ENCODE measurements at places on chromosomes 3 and 15.
A peak's percentile ranks its signal among the peaks of the same experiment; 100 is the strongest.

- no peak for DNase-seq
Observed at GRCh38 chr3:143727391-143727790, 120.9 kb downstream of the SLC9A9 start.

DNA sequence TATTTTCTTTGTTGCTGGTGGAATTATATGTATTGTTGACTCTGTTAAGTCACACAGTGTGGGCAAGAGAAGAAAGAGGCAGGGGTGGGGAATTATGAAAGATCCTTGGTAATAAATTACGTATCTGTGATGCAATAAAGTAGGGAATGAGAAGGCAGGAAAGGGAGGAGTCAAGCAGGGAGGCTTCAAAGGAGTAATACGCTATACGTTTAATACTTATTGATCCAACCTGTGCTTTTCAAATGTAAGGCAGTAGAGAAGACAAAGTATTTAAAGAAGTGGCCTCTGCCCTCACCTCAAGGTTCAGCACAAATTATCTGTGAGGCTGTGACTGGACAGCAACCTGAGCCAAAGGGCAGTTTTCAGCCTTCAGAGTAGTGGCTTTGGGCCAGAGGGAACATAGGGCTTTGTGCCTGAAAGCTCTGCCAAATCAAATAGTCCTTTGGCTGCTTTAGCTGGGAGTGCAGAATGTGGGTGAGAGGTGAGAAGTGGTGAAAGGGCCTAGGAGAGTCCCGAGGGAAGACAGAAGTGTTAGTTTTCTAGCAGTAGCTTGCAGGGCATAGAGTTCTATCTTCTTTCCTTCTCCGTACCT lies 1.2 kb upstream of the PLIN1 start:
- no peak for DNase-seq

DNA sequence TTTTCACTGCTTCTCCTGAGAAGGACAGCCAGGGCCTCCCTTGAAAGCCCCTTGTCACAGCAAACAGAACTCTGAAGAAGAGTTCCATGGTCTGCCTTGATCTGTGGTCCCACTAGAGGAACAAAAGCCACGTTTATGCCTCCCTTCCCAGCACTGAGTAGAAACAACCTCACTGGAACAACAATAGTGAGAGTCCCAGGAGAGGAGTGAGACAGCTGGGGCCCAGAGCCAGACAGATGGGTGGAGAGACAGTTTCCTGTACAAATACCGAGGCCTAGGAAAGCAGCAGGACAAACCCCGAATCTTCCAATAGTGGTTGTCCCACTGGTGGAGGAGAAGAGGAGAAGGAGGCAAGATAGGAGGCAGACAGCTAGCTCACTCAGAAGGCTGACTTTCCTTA lies 106.1 kb downstream of the WDR76 start:
- peak; percentile 34 for DNase-seq

- no peak for DNase-seq
Observed at GRCh38 chr3:156814295-156814694, 11.9 kb upstream of the LEKR1 start.

DNA sequence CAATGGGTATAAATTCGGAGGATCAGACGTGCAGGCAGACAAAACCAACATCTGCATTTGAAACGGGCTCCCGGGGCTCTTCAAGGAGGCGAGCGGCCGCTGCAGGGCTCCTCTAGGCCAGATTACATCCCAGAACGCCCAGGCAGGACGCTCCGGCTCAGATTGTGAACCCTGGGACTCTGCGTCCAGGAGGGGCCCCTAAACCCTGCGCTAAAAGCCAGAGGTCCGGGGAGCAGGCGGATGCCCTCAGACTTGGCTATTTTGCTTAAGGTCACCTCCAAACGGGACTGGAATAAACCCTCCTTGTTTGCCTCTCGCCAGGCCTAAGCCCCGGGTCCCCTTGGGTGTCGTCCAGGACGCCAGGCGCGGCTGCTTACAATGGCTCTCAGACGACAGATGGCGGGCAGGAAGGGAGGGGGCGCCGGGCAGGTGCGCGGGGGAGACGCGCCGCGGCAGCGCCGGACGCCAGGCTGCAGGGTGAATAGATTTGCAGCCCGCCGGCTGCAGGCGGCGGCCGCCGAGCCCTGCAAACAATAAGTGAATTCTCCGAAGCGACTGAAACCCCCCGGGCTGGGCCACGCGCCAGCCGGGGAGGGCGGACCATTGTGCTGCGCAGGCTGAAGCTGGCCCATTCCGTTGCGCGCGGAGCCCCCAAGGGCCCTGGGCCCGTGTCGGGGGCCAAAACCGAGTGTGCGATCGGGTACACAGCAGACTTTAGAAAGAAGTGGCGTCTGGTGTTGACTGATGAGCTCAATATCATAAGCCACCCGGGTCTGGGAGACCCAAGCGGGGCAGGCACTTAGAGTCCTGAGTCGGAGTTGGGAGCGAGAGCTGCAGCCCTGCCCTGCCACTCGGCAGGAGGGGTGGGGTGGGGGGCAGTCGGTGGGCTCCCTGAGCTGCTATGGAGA lies 32.3 kb upstream of the AMOTL2 start:
- peak; percentile 87 for DNase-seq
